ENCODE measurements at places on chromosomes 5 and 9.

GRCh38 chr5:116847960-116848359 is 273.3 kb upstream of the SEMA6A start:
- DNase-seq: no peak

- no peak for DNase-seq
Observed at GRCh38 chr5:135978212-135978631, 23.4 kb upstream of the LECT2 start.

GRCh38 chr5:68396722-68397121 is 181.2 kb downstream of the PIK3R1 start:
- DNase-seq: no peak

DNA sequence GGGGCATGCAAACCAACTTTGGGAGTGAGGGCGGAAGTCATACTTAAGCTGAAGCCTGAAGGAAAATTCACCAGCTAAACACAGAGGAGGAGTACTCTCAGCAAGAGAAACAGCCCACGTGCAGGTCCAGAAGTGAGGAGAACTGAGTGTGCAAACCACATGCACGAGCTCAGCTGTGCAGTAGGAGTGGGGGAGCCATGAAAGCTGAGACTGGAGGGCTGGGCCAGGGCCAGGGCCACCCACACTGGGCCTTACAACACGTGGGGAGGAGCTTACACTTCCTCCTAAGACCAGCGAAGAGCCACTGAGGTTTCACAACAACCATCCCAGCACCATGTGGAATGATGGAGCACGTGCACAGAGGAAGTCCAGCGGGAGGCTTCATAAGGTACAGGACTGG is 9.3 kb upstream of the WWC1 start:
- no peak for DNase-seq

DNA sequence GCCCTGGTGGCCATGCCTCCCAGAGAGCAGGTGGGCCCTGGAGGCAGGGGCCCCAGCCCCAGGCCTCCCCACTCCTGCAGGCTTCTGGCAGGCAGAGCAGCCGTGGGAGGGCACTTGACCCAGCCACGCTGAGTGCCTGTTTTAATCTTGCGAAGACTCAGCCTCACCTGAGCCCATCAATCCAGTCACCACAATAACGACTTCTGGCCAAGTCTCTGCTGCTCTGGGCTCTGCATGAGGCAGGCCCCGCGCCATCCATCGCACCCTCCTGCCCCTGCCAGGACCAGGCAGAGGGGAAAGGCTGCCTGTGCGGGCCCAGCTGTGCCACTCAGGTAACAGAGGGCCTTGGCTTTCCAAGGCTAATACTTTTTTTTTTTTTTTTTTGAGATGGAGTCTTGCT is 32.8 kb downstream of the RASGEF1C start:
- DNase-seq: no peak

DNA sequence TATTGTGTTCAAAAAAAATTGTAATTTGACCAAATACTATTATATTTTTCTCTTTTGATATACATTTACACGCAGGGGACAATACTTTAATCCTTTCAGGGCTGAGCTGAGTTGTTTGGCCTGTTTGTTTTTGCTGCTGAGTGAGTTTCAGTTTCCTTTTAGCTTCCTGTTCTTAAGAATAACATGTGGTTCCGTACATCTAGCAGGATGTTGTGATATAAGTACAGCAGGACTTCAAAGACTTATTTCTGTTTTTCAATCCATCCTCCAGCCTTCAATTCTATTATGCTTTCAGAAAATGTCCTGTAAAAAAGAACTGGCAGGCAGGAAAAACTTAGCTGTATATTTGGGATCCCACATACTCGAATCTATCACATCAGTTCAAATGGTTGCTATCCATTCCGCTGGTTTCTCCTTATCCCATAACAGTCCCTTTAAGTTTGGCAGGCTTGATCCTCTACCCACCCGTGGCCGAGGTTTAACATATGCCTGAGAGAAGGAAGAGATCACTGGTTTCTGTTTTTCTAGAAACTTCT is 1037.3 kb upstream of the ACO1 start:
- peak; percentile 15 for DNase-seq

- no peak for DNase-seq
Observed at GRCh38 chr9:6855860-6856259, 98.1 kb downstream of the KDM4C start.

GRCh38 chr9:134623258-134624066 is 18.1 kb upstream of the COL5A1 start:
- DNase-seq: no peak

Measured in activated T-cell treated with anti-CD3 and anti-CD28 coated beads for 4 hours (primary cell).